Stimulated activated naive CD4-positive, alpha-beta T cell (primary cell): ENCODE measurements at places on chromosomes 2 and 18.

DNA sequence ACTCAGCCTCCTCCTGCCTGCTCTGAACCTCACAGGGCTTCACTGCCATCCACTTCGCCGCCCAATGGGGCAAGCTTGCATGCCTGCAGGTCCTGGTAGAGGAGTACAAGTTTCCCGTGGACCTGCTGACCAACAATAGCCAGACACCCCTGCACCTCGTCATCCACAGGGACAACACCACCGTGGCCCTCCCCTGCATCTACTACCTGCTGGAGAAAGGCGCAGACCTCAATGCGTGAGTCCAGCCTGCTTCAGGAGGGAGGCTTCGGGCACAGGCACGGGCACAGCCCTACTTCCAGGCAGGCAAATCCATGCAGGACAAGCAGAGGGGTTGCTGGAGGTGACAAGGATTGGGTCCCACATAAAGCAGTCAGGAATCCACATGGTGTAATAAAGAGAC, 1.2 kb downstream of the ANKRD53 start:
- no peak for DNase-seq

DNA sequence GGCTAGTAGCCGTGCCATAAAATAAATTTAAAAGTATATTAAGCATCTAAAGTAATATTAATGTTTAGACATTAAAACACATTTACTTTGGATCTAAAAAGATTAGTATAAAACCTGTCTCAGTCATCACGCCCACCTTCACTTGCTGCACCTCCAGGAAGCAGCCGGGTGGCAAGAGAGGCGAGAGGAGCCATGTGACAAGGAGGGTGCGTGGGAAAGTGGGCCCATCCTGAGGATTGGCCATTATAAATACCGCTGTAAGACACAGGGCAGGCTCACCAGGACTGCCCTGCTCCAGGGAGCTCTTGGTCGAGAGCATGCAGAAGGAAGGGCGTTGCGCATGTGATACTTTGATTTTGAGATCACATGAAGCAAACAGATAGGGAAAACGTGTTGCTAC, 34.4 kb upstream of the ALKAL2 start:
- DNase-seq, result no peak

- DNase-seq, result no peak
Measured at GRCh38 chr18:31661965-31662364, 22.4 kb downstream of the B4GALT6 start.

DNA sequence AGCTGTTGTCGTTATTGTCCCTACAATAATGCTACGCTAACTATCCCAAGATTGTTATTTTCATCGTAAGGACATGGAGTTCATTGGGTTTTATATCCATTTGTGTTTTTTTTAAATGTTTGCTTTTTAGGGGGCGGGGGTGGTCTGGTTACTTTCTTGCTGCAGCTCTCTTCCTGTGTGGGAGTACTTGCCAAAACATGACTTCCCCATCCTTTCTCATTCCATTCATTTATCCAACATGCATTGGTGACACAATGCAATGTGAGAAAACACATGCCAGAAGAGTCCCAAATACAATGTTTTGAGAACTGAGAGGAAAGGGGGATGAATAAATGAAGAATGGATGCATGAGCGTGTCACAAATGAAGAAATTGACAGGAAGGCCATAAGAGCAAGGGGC, 55.9 kb downstream of the E2F6 start:
- no peak for DNase-seq

- DNase-seq, result no peak
Measured at GRCh38 chr2:19801367-19802080, 100.3 kb downstream of the TTC32 start.

- no peak for DNase-seq
Measured at GRCh38 chr2:198762441-198762840, 695.3 kb downstream of the SATB2 start.

- no peak for DNase-seq
Measured at GRCh38 chr2:529424-529823, 147.8 kb downstream of the TMEM18 start.

DNA sequence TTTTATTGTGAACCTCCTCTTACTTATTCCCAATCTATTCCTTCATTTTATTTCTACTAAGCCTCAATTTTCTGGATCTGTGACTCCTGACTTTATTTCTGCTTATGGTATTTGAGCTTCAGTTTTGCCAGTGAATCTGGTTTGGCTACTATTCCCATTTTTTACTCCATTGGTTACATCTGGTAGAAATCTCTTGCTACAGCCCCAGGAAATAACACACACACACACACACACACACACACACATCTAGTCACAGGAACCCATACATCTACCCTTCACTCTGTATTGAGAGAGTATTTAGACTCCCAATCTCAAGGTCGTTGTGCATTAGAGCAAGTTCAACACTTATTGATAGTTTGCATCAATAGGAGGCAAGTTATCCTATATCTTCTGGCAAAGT, 37.0 kb upstream of the GALNT5 start:
- no peak for DNase-seq

DNA sequence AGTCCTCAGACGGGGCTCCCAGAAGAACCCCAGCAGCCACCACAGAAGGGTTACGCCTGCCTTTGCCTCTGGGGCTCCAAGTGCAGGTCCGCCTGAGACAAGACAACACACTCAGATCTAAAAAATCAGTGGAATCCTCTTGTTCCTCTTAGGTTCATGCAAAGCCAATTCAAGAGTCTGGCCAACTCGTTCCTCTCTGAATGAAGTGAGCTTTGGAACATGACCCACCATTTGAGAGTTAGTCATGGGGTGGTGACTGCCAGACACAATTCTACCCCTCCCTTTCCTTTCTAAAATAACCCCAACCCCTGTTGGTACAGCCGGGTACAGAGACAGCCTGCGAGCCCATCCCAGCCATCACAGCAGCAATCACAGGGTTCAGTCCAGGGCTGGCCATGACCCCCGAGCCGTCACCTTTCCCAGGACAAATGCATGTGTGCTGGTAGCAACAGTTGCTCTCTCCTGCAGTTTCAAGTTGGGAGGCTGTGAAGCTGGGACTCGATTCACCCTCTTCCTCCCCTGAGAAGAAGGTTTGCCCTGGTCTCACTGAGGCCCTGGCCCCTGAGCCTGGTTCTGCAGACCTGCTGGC, 183.1 kb upstream of the SH3BP4 start:
- DNase-seq, result no peak

- DNase-seq, result peak; percentile 50
Measured at GRCh38 chr18:26215247-26215970, 10.8 kb upstream of the TAF4B start.

DNA sequence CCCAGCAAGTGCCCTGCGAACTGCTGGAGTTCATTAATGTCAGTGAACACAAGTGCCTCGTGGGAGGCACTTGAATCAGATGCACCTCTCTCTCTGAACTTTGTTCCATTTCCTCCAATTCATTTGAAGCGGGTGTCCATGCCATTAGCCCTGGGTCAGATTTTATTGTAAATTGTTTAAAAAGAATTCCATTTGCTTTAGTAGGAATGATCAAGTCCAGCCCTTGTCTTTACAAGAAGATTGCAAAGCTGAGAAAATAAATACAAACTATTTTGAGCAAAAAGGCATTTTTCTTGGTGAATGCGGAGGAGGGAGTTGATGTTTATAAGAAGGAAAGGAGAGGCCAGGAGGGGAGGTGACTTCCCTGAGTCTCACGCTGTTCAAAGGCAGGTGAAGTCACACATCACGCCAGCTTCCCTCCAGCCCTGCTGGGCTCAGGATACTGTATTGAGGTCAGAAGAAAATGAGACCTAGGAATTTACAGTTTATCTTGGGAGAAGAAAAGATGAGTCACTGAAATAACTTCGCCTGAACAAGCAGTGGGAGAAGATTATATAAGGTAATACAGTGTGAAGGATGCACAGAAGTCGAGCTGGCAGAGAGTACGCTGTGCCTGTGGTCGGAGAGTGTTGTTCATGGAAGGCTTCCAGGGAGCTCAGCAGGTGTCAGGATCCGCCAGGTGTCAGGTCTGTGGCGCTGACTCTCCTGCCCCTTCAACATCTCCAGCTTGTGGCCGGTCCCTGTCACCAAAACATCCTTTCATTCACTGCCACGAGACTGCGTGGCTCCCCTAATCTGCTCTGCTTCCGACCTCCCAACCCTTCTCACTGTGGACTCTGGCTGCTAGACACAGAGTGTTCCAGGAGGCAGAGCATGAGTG, 36.5 kb downstream of the EFR3B start:
- no peak for DNase-seq

- no peak for DNase-seq
Measured at GRCh38 chr2:14501061-14501460, 131.5 kb upstream of the LRATD1 start.

- DNase-seq, result no peak
Measured at GRCh38 chr2:96150007-96150640, 4.9 kb upstream of the DUSP2 start.

- no peak for DNase-seq
Measured at GRCh38 chr2:231894566-231895380, 31.4 kb downstream of the NPPC start.

GRCh38 chr2:2294183-2294690, 36.8 kb downstream of the MYT1L start:
- DNase-seq, result no peak

- peak; percentile 36 for DNase-seq
Measured at GRCh38 chr2:54572636-54573536, 116.8 kb downstream of the SPTBN1 start.

DNA sequence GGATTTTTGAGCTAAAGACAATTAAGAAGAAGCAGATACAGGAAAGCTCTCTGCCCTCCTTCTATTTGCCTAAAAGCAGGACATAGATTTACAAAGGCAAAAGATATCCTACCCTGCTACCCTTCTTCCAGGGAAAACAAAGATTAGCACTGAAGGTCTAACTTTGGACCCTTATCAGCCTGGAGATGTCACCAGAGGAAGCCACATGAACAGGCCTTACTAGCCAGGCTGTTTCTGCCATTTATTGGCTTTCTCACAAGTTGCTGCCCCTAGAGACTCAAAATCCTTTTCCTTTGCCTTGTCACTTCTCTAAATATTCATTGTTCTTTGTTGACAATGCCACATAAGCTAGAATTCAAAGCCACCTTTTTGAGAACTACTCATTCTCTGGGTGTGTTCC, 147.3 kb downstream of the B3GNT2 start:
- DNase-seq, result no peak

DNA sequence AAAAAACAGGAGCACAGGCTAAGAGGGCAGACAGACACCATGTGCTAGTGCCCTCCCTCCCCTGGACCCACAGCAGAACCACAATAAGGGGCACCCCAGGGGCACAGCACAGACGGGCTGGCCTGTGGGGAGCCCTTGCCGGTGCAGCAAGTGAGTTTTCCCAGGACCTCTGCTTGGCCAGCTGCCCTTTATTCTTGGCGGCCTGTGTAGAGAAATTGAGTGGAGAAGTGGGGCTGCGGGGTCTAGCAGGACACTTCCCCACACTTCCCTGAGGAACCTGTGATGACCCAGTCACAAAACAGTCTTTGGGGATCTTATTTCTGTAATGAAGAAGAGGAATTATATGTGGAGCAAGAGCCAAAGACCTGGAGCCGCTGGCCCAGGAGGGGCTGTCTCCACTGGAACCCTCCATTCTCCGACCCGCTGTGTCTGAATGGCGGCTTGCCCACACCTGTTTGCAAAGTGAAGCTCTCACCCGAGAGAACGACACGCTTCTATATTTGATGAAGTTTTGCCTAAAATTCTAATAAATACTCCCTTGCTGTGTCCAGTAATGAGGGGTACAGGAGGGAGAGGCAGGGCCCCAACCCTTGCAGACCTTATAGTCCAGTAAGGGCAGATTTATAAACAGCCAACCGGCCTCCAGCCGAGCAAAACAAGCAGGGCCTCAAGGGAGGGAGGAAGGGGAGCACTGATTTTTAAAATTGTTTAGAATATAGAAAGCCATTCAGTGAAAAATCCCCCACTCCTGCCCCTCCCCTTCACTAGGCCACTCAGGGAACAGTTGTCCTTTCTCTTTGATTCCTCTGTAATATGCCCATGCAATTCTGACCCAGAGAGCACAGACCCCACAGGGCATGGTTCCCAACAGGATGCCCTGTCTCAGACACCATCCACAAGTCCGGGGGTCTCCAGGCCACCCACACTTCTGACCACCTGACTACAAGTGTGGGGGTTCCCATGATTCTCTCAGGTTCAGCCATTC, 44.7 kb upstream of the SNED1 start:
- no peak for DNase-seq

DNA sequence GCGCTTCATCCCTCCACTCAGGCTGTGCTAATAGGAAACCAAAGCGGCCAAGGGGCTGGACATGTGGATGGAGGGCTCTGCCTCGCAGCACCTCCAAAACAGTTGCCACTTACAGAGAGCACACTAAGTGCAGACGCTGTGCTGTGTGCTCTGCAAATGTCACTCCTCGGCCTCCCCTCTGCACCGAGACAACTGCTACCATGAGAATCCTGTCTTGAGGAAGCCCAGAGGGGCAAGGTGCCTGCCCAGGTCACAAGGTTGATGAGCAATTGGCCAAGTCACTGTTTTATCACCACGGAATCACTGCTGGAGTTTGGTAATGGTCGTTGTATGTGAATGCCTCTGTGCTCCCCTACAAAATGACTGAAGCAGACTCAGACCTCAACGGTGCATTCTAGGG, 132.2 kb downstream of the SEPTIN10 start:
- no peak for DNase-seq

GRCh38 chr2:15040429-15041084, 408.0 kb downstream of the LRATD1 start:
- DNase-seq, result no peak

GRCh38 chr2:235868224-235868623, 300.0 kb downstream of the GBX2 start:
- DNase-seq, result no peak

DNA sequence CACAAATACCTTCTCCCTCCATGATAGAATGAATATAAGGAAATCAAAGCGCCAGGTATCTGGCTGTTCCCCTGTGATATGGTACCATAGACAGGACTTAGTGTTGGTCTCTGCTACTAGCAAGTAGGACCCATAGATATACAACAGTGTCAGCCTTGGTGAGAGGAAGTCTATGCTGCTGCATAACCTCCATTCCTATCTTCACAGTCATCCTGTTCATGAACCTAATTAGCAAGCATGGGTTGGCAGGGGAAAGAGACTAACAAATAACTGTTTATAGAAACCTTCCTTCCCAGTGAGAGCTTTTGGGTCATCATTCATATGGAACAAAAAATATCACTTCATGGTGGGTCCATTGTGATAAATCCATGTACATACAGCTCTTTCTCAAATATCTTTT, 188.9 kb upstream of the FAM98A start:
- no peak for DNase-seq
